ENCODE measurements at places on chromosomes 11 and 22.

- no peak for DNase-seq
Measured at GRCh38 chr22:44287121-44287693, 25.5 kb downstream of the SHISAL1 start.

DNA sequence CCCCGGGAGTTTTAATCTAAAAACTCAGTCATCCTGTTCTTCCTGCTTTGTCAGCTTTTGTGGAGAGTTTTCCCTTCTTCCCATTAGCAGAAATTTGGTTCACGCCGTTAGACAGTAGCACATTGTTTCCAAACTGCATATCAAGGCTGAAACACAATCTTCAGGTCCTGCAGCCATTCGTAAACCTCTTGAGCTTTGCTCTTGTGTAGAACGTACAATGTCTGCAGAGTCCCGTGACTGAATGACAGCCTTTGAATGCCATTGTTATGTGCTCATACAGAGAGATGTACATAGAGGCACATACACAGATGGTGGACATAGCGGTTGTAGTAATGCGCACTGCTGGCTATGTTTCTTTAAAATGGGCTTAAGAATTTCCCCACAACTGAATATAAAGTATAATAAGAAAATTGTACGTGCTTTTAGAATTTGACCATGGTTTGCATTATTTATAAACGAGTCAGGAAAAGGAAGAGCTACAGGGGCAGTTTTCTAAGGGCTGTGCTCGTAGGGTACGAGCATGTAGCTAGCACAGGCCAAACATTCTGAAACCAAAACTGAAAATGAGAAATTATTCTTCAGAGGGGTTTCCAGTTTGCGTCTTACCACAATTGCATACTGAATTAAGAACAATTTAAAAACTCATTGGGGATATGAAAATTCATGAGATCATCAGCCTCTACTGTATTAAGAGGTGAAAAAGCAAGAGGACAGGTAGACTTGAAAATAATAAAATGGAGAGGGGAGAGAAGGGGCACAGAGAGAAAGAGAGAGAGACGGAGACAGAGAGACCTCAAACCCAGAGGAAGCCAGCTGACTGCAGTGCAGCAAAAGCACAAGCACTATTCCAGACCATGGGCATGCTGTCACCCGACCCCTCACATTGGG is 310.1 kb downstream of the CADM1 start:
- no peak for DNase-seq

- no peak for DNase-seq
Measured at GRCh38 chr22:49815641-49816091, 12.0 kb downstream of the BRD1 start.

- no peak for DNase-seq
Measured at GRCh38 chr11:30991802-30992512, 377.6 kb downstream of the DCDC1 start.

- peak; percentile 88 for DNase-seq
Measured at GRCh38 chr11:33692013-33692504, 8.6 kb downstream of the C11orf91 start.

- DNase-seq: no peak
Measured at GRCh38 chr11:68504432-68505066, 44.0 kb downstream of the PPP6R3 start.

GRCh38 chr11:131301306-131301705 is 69.1 kb upstream of the NTM start:
- no peak for DNase-seq

DNA sequence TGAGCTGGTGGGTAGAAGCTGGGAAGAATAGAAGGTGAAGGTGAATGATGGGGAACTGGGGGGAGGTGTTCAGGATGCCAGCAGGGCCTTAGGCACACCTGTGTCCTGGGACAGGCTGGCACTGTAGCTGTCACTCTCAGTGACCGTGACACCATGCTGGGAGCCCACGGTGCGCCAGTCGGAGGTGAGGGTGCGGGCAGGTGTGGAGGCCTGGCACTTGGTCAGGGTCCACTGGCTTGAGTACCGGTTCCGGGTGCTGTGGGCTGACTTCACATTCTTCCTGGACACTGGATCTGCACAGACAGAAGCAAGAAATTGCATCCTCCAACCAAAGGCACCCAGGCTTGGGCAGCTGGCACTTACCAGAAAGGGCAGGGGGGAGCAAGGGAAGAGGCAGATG is 103.8 kb downstream of the CEP164 start:
- no peak for DNase-seq

DNA sequence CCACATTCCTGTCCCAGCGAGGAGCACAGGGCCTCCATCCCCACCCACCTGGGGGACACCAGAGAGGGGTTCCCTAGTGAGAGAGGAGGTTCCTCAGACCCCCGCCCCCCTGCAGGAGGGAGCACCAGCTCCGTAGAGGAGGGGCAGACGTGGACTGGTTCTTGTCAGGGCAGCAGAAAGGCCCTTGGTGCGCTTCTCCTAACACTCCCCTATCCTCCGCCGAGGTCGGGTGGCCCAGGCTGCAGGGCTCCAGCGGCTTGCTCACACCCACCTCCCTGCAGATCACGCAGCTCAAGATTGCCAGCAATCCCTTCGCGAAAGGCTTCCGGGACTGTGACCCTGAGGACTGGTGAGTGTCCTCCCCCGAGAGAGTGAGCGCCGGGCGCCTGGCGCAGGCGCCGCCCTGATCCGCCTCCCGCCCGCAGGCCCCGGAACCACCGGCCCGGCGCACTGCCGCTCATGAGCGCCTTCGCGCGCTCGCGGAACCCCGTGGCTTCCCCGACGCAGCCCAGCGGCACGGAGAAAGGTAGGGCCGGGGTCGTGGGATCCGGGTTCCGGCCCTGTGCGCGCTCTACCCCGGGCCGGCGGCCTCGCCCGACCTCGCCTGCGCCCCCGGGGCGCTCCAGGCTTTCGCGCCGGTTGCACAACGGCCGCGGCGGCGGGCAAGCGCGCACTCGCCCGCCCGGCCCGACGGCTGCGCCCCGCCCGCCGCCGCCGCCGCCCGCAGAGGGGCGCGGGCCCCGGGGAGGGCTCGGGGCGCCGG is 5.1 kb downstream of the TBX1 start:
- DNase-seq: no peak

DNA sequence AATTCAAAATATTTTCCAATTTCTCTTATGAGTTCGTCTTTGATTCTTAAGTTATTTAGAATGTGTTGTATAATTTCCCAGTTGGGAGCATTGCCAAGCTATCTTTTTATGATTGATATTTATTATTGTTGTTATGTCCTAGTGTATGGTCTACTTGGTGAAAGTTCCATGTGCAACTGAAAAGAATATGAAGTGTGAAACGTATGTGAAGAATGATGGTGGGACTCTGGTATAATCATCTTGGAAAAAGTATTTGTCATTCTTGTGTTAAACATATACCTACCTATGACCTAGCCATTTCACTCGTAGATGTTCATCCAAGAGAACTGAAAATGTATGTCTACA is 12.0 kb upstream of the GNB1L start:
- no peak for DNase-seq

- no peak for DNase-seq
Measured at GRCh38 chr11:3840004-3840869, 522 bp downstream of the RHOG start.

GRCh38 chr22:46731246-46732040 is 6.6 kb downstream of the CERK start:
- DNase-seq: no peak

GRCh38 chr11:130808541-130808940 is 107.7 kb downstream of the SNX19 start:
- no peak for DNase-seq

DNA sequence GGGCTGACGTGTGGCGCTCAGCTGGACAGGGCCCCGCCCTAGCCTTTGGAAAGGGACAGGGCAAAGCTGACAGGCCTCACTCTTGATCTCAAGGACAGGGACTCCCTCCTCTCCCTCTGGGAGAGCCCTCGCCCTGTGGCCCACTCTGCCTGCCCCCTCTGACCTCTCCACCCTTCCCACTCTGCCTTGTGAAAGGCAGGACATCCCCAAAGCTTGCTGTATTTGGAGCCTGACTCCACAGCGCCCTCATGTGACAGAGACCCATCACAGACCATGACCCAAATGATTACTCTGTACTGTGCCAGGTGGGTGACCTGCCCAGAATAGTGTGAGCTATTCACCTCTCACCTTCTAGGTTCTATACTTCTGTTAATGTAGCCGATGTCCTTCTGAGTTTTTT is 18.8 kb downstream of the P2RY2 start:
- DNase-seq: peak; percentile 44

Data from Ammon's horn (tissue), 1 donor.